ENCODE measurements at places on chromosomes 1 and 21.
A peak's percentile ranks its signal among the peaks of the same experiment; 100 is the strongest.

- peak; percentile 73 for DNase-seq
Measured at GRCh38 chr1:20440785-20441200, 45.2 kb downstream of the CAMK2N1 start.

DNA sequence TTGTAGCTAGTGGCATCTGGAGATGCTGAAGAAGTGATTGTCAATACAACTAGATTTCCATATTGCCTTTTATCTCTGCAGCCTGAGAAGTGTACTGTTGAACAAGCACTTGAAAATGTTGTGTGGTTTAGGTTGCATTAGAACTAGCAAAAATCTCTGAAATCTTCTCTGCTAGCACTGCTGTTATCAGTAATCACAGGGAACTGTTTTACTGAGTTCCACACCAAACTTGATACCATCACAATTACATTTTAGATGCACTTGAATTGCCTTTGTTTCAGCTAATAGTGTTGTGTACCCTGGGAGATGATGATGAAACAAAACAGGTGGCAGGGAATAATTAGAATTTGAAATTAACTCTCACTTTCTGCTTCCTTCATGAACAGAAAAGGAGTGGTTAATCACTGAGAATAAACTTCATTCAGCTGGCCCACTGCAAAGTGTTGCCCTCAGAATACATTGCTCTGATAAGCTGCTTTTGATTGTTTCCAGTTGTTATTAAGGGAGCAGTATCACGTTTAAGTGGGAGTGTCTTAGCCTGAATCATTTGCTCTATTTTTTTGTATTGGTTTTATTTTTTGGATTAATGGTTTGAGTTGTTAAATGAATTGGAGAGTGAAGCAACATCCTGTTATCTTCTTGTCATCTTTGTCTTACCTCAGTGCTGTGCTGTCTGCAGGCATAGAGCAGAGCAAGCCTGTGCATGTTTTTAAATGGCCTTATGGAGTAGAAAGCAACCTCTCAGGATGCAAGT, 13.0 kb downstream of the FAM20B start:
- no peak for DNase-seq

GRCh38 chr1:109975718-109976117, 8.8 kb upstream of the AHCYL1 start:
- DNase-seq: peak; percentile 89

GRCh38 chr1:208217781-208218180, 26.4 kb downstream of the PLXNA2 start:
- DNase-seq: no peak

GRCh38 chr1:155304558-155305063, 3.4 kb upstream of the PKLR start:
- DNase-seq: no peak

- DNase-seq: no peak
Measured at GRCh38 chr1:99217599-99217998, 46.7 kb upstream of the PLPPR4 start.

- DNase-seq: no peak
Measured at GRCh38 chr1:175441791-175442190, 249.2 kb upstream of the KIAA0040 start.

GRCh38 chr1:55321942-55322341, 106.8 kb upstream of the USP24 start:
- peak; percentile 30 for DNase-seq

- DNase-seq: no peak
Measured at GRCh38 chr1:80520949-80521348, 1279.8 kb upstream of the ADGRL2 start.

- no peak for DNase-seq
Measured at GRCh38 chr1:33089457-33089856, 8.5 kb downstream of the AZIN2 start.

DNA sequence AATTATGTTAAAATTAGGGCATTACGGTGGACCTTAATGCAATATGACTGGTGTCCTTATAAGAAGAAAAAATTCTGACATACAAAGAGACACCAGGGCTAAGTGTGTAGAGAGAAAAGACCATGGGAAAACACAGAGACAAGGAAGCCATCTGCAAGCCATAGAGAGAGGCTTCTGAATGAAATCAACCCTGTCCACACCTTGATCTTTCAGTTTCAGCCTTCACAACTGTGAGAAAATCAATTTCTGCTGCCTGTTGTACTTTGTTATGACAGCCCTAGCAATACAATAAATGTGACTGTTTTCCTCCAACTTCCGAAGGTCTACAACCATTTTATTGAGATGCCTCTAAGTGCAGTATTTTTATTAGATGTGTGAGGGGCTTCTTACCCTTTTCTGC, 1407.2 kb downstream of the MRPL39 start:
- no peak for DNase-seq

- DNase-seq: no peak
Measured at GRCh38 chr1:218804014-218804785, 369.5 kb upstream of the LYPLAL1 start.

- no peak for DNase-seq
Measured at GRCh38 chr1:93991271-93991670, 82.0 kb upstream of the GCLM start.

Data from Daoy (cell line).